ENCODE measurements at places on chromosomes 7 and 10.

DNA sequence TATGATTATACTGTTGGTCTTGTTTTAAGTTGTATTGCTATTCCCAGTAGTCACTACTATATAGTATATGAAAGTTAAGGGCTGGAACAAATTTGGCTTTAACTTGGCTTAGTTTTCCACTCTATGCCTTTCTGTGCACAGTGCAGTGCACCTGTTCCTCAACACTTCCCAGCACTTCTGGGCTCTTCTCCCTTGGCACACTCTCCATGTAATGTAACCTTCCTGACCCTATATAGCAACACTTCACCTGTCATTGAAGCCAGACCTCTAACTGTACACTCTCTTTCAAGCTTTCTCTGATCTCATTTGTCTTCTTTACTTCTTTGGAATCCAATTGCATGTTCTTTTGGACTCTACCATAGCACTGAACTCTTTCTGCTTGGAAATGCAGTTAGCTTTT is 83.9 kb upstream of the SMIM30 start:
- no peak for DNase-seq

- no peak for DNase-seq
Measured at GRCh38 chr7:74068378-74069085, 15.1 kb upstream of the LIMK1 start.

GRCh38 chr7:142331941-142332340 is 74.1 kb upstream of the PRSS58 start:
- no peak for DNase-seq

DNA sequence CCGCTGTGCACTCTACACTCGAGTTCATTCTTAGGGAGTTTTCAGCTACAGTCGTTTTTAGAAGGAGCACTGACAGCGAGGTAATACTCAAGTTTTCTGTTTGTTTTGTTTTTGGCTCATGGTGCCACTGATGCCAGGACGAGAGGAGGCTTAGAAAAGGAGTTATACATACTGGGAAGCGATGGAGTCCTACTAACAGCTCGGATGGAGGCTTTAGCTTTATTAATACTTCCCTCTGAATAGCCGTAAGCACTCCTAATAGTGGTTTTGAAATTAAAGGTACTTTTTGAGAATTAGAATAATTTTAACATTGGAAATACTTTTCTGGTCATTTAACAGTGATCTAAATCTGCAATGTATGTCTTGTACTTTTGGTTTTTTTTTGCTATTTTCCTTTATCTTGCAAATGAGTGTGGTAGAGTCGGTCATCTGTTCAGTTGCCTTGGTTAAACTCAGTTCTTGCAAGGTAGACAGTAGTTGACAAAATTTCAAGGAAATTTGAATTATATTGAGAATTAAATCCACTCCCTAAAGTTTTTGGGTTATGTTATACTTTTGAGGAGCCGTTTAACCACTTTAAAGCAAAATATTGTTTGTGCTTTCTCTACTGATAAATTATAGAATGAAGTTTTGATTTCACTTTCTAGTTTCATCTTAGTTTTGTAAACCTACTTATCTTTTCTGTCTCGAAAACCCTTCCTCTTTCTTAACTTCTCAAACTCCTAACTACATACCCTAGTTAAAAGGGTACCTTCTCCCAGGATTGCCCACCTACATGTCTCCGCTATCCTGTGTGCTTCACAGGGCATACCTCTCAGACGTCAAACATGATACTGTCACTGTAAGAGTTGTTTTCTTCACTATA is 1.5 kb downstream of the HBP1 start:
- DNase-seq = no peak

DNA sequence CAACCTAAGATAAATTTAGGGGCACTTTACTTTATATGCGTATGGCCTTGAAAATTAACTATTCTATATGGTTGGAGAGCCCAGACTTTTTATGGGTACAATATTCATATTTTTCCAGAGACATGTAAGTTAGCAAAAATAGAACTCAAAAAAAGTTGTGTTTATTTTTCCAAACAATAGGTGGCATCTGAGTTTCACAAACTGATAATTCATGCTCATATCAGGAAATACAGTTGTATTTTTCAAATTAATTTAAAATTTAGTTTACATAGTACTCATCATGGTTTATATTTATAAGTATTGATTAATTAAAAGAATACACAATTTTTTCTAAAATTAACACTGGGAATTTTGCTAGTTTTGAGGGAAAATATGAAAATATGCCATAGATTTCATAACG is 34.6 kb downstream of the ANKRD7 start:
- DNase-seq = no peak

DNA sequence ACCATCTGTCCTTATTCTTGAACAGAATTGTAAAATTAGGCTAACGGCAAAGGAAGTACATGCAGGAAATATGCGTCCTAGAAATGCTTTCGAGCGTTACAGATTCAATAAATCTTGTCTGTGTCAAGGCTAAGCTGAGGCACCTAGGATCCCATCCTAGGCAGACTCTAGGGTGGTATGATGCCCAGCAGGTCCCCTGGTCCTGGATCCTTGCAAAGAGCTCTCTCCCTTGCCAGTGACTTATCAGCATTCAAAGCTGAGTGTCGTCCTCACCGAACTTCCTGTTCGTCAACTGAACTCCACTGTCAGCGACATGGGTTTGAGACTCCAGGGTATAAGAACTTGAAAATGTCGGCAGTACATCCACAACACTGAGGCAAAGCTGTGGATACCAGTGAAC is 61.5 kb downstream of the AKR1E2 start:
- no peak for DNase-seq

DNA sequence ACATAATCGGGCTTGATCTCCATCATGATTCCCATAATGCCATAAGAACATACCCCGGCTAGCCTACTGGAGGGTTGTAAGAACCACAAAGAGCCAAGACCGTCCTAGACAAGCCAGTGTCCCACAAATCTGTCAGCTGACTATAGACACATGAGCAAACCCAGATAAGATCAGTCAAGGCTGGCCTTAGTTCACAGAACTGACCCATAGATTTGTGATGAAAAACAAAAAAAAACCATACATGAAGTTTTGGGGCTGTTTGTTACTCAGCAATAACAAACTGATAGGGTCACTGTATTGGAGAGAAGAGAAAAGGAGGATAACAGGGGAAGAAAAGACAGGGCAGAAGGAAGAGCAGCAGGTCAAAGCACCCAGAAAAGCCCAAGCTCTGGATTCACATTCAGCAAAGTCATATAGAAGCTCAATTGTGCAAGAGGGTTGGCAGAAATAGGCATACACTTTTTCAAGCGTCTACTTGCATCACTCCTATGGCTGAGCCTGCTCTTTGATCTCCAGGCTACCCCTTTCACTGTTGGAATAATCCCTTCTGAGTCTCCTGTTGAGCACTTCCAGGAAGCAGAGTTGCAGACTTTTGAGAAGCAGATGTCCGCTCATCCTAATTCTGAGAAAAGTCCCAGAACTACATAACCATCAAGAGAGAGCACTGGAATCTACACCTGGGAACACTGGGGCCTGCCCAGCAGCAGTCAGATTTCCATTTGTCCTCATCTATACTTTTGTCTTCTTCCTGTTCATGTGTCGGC is 122.0 kb upstream of the HABP2 start:
- no peak for DNase-seq

DNA sequence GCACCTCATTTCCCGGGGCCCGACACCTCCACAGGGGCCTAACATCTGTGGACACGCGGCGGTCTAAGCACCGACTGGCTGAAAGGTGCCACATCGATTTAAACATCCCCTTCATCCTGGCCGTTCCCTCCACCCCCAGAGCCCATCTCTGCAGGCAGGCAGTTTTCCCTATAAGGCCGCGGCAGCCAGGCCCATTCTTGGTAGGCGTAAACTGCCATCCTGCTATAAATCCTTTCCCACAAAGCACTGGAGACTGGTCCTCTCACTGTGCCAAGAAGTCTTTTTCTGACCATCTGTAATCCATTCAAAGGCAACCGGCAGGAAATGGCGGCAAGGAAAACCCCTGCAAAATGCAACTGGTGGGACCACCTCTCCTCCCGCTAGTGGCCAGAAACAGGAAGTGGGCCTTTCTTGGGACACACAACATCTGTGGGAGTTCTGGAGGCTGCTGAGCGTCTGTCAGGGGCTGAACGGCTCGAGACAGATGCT is 22.4 kb downstream of the ATXN7L1 start:
- DNase-seq = no peak

DNA sequence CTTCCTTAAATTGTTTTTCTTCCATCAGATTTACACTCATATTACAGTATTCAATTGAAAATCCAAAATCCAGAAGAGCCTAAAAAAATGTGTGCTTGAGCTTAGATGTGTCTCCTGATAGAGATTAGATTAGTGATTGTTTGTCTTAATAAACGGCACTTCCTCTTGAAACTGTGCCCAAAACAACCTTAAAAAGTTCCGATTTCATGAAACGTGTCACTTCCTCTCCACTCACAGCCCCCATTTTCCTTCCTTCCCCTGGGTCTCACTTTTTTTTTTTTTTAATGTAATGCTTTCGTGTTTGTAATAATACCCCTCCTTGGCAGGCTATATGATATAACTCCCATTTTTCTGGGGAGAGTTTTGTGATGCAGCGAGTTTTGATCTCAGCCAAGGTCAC is 114.8 kb upstream of the ADO start:
- no peak for DNase-seq

DNA sequence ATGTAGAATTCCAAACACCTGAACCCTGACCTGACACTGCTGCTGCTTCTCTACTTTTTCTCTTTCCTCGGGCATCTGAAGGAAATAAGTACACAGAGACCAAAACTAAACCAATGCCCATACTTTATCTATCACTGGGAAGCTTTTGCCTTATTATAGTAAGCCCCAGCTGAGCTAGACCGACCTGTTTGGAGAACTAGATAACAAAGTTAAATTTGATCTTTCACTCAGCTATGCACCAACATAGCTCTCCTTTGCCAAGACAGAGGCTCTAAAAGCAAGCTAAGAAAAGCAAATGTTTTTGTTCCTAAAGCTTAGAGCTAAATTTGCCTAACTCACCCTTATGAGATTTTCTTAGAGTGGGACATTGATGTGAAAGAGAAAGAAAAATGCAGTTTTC is 39.1 kb downstream of the NHLRC2 start:
- no peak for DNase-seq

GRCh38 chr7:113197274-113197673 is 78.9 kb upstream of the SMIM30 start:
- DNase-seq = no peak

GRCh38 chr7:108408296-108408991 is 47.8 kb downstream of the NRCAM start:
- no peak for DNase-seq

DNA sequence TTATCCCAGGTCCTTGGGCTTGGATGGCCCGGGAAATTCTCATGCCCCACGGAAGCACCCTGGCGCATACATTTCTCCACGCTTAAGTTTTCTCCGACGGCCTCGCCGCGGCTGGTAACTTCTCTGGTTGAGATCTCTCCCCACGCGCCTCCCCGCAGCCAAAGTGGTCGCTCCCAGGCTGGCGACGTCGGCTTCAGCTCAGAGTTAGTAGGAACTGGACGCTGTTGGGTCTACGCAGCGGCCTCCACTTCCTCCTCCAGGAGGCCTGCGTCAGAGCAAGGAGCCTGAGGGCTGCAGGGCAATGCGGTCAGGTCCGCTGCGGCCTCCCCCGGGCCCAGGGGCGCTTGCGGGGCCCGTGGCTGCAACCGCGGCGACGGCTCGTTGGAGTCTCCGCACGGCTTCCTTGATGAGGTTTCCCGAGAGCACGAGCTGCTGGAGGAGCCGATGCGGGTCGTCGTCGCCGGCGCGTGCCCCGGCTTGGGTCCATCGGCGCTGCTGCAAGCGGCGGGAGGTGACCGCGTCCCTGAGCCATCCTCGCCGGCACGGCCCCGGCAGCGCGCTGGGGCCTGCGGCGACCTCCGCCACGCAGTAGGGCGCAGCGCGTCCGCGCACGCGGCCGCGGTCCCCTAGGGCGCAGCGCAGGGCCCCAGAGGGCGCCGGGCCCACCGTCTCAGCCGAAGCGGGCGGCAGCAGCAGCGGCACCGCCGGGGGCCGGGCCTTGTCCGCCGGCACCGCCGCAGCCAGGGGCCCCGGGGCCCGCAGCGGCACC is 744 bp downstream of the FRAT2 start:
- DNase-seq = peak; percentile 30

GRCh38 chr10:26157734-26158133 is 58.8 kb upstream of the GAD2 start:
- DNase-seq = no peak

GRCh38 chr10:43158636-43159035 is 20.4 kb downstream of the CSGALNACT2 start:
- no peak for DNase-seq

GRCh38 chr7:120933475-120933874 is 17.1 kb upstream of the ING3 start:
- no peak for DNase-seq

DNA sequence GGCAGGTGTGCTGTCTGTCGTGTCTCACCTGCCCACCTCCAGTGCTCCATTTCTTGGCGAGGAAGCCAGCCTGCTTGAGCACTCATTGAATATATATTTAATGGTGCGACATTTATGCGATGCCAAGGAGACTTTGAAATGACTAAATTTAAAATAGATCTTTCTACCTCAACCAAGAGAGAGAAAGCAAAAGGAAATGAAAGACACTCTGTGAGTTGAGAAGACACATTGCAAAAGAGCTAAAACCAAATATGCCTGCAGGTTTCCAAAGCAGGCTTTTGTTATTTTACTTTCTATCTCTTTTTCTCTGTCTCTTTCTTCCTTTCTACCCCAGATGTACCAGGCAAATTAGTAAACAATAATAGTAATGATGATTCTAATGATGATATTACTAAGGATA is 53.6 kb upstream of the AOAH start:
- DNase-seq = no peak

DNA sequence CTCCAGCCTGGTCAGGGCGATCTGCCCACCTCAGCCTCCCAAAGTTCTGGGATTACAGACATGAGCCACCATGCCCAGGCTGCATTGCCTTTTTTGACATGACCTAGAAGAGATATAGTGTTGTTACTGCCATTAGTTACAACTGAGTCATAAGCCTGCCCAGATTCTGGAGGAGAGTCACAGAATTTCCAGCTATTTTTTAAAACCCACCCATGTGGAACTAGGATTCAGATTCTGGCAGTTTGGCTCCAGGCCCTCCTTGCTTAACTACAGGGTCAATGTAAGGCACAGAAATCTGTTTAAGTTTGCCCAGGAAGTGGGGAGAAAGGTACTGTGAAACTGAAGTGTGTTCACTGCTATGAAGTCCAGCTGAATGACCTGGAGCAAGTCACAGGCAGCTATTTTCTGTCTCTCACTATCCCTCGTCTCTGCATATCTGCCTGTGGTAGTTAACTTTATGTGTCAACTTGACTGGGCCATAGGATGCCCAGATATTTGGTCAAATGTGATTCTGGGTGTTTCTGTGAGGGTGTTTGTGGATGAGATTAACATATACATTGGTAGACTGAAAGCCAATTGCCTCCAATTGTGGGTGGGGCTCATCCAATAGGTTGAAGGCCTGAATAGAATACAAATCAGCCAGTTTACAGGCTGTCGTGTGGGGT is 8.4 kb upstream of the MARVELD1 start:
- DNase-seq = no peak

- no peak for DNase-seq
Measured at GRCh38 chr7:94874036-94874785, 33.2 kb upstream of the PPP1R9A start.

DNA sequence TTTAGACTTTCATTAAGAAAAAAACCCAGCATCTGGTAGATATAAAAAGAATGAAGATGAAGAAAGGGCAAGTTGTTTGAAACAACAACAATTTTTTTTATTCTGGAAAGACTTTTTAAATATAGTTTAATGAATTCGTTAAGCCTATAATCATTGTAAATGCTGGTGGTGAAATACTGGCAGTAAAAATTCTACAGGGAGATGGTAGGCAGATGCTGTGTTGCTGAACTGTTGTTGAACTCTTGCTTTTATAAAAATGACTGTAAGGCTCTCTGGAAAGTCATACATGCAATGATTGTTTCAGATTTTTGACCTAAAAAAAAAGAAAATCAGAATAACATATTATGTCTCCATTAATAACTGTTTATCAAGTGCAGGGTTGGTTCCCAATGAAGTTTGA is 39.0 kb downstream of the SCIN start:
- DNase-seq = no peak
